ENCODE measurements at places on chromosomes 12 and 14.

GRCh38 chr12:69129564-69129963, 109.8 kb upstream of the CPSF6 start:
- DNase-seq: no peak

DNA sequence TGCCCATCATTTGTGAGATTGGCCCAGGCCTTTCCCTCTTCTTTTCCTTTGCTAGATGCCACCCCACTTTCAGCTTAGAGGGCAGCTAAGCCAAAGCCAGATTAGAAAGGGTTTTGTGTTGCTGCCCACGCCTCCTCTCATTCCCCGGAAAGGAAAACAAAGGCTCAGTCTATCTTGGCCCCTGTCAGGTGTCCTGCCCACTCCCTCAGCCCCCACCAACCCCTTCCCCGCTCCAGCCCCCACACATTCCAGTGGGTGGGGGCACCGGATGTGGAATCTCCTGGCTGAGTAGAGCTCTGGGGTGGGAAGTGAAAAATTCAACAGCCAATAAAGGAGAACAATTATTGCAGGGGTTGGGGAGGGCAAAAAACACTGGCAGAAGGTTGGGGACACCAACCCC, 2.2 kb downstream of the BLOC1S1 start:
- no peak for DNase-seq

DNA sequence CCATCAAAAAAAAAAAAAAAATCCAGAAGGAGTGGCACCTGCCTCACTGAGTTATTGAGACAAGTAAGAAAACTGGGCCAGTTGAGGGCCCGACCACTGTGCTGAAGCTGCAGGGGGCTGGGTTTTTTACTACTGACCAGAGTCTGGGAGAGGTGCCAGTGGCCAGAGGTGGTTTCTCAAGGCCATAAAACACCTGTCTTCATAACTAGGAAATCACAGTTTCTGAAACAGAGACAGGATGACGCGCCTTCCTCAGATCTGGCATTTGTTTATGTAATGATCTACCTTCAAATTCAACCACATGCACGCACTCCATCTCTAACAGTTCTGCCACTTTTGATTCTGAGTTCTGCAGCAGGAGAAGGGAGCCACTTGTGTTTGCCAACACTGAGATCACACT, 12.7 kb downstream of the TSPAN11 start:
- DNase-seq: no peak

DNA sequence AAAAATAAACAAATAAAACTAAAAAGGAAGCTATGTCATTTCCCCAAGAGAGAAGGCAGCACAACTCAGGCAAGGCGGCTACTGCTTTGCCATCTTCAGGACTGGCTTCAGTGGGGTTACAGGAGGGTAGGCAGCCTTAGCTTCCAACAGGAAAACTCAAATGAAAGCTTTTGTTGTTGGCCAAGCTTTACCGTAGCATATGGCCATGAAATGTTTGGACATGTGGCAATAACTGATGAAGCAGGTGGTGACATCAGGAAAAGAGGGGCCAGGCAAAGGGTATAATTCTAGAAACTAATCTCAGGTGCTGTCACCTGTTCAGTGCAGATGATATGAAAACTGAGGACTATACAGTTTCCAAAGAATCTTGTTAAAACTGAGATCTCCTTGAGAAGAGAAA, 22.8 kb upstream of the NPFF start:
- no peak for DNase-seq

- no peak for DNase-seq
Measured at GRCh38 chr12:54601841-54602240, 13.4 kb upstream of the PPP1R1A start.

- peak; percentile 80 for DNase-seq
Measured at GRCh38 chr12:53213348-53213747, 6.3 kb upstream of the ITGB7 start.

DNA sequence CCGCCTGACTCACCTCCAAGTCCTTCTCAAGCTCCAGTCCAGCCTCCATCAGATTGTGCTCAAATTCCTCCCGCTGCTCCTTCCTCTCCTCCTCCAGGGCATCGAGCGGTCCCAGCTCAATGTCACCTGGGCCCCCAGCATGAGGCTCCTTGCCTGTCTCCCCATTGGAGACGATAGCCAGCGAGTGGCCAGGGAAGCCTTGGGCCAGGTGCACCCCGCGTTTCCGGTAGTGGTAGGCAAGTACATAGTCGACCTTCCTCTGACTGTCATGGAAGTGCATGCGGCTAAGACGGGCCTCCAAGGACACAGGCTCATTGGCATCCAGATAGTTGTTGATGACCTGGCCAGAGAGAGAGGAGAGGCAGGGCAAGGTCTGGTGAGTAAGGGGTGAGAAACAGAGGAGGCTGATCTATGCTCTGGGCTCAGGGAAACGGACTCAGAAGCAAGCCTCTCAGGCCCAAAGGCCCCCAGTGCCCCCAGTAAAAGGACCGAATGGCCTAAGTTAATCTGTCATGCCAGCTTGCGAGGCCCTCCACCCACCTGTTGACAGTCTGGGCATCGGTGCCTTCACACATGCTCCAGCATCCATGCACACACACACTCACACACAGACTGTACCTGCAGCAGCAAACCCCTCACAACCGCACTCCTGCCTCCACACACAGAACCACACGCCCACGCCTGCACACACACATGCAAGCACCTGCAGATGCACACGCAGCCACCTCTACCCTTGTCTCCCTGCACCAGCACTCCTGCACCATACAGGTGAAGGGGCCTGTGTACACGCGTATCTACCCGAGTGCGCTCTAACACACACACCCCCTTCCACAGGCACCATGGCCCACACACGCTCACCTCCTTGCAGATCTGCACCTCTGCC, 23.8 kb downstream of the ANO2 start:
- no peak for DNase-seq

DNA sequence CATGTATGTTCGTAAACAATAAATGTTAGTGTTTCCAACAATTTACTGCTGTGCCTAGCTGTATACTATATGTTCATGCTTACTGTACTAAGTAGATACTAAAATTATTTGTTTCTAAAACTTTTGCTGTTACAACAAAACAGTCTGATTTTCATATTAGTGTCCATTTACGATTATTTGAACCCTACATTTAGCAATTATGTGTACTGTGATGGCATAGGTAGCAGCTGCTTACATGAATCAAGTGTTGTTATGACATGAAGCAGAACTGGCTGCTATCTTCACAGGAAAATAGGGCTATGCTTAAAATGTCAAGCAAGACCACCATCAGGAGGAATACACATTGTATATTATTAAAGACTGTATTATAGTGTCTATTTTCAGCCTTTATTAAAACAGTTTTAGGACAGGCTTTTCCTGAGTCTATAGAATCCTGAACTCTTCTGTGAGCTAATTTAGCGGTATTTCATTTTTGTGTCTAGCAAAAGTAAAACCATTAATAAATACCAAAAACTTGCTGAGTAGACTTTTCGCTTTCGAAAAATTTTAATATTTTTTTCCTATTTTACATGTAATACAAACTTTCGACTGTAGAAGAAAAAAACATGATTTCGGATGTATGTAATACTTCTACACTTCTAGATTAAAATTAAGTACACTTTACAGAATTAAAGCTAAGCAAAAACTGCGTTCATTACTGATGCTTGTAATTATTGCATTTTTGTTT, 1.1 kb upstream of the WDR89 start:
- no peak for DNase-seq

DNA sequence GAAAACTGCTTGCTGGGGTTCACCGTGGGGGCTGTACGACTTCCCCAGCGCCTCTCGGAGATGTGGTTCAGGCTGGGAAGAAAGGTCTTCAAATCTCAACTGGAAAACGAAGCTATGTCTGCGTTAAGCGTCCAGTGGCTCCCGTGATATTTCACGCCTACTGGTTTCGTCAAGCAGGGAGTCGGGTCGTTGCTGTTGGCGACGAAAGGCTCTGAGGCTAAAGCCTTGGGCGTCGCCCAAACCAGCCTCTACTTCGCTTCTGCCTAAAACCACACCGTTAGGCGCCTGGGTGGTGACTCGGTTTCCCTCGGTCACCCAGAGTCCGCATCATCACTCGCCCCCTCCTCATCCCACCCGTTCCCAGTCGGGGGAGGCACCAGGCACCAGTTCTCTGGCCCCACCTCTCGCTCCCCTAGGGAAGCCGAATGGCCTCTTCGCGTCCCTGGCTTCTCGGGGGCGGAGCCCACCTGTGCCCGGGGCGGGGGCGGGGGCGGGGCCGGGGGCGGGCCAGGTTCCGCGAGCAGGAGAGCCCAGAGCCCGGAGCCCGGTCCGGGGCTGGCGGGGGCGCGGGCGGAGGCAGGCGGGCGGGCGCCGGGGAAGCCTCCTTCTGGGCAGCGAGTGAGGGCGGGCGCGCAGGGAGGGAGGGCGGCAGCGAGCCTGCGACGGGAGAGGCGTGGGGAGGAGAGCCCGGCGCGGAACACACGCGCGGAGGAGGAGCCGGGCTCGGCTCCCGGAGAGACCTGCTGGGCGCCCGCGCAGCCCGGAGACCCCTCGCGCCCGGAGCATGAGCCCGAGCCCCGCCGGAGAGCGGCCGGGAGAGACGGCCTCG, at the start of gene B4GALNT3:
Gene B4GALNT3, plus strand, starts transcription at position 510 of the 829 bp plus-strand sequence. CDS start 438 bp downstream, outside the sequence.
- DNase-seq: peak; percentile 19

DNA sequence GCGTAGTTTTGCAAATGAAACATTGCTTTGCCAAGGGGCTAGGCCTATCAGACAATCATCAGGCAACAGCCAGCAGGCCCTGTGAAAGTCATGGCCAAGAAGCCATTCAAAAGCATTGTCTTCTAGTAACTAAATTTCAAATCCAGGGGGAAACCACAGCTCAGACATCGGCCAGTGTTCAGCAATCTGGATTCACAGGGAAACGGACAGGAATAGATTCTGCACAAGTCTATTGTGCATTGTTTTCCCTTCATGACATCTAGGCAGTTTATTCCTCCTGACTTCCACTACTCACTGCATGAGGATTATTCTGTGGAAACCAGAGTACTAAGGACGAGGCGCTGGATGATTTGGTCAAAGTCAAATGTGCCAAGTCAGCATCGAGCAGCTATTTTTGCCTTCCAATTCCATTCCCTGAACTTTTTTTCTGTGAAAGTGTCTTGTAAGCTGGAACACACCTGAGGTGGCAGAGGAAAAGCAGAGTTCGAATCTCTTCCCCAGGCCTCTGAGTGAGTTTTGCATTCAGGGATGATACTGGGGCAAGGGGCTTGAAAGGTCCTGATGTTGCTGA, 75.4 kb downstream of the VCPKMT start:
- no peak for DNase-seq

- DNase-seq: no peak
Measured at GRCh38 chr12:130952171-130952954, 1.3 kb upstream of the ADGRD1 start.

DNA sequence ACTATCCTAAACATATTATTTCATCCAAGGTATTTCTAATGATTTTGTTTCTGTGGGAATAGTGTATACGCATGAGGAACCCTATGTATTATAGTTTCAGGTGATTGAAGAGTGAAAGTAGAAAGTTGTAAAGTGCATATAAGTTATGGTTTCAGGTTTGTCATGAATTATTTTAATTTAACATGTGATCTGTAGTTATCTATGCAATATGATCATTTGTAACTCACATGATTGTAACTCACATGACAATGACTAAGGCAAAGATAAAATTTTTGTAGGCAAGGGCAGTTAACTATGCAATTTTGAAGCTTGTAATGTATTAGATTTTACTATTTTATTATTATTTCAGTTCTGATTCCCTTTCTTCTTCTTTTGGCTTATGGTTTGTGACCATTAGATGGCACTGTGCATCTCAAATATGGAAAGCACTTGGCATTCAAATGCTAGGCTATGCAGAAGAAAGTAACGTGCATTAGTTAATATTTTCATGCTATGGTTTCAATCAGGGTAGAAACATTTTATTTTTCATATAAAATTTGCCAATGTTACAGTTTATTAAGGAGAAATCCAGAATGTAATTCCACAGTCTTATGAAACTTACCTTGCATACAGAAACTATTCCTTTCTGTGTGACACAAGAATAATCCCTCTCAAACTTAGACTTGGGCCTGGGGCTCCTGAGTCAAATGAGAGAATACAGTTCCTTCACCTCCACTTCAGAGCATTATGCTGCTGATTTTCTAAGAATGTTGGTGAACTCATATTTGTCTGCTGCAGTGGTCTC, 15.8 kb upstream of the TMEM30B start:
- no peak for DNase-seq

GRCh38 chr12:111546758-111547383, 52.2 kb downstream of the ATXN2 start:
- no peak for DNase-seq

GRCh38 chr14:62934439-62934838, 110.8 kb downstream of the KCNH5 start:
- DNase-seq: no peak

- no peak for DNase-seq
Measured at GRCh38 chr12:96220902-96221301, 26.7 kb downstream of the ELK3 start.

DNA sequence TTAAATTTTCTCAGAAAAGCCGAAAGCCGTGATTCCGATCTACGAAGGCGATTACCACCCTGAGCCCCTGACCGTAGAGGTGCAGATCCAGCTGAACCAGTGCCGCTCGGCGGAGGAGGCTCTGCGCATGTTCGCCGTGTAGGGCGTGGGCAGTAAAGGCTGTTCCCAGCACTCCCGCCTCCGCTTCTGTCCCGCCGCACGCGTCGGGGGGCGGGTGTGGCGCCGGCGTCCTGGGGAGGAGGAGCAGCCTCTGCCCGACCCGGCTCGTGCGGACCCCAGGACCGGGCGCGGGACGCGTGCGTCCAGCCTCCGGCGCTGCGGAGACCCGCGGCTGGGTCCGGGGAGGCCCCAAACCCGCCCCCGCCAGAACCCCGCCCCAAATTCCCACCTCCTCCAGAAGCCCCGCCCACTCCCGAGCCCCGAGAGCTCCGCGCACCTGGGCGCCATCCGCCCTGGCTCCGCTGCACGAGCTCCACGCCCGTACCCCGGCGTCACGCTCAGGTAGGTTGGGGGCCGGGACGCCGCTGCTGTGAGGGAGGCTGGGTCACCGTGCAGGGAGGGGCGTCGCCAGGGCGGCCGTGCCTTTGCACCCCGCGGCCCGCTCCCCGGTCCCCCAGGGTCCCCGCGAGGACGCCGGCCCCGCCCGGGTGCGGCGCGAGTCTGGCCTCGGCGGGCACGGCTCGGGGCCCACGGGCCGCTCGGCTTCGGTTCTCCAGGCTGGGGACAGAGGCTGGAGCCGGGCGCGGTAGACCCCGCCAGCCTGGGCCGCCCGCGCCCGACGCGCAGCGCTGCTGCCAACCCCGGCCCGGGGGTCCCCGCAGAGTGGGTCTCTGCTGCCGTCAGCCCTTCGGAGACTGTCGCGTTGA, at the start of gene B3GNT4:
Gene B3GNT4, plus strand, starts transcription at position 409 of the 866 bp plus-strand sequence. CDS start 910 bp downstream, outside the sequence.
- peak; percentile 64 for DNase-seq

GRCh38 chr12:26853303-26854030, 20.5 kb upstream of the ITPR2 start:
- peak; percentile 49 for DNase-seq

- DNase-seq: no peak
Measured at GRCh38 chr14:75607044-75607443, 28.6 kb downstream of the FLVCR2 start.

GRCh38 chr14:19799880-19800279, 3.7 kb upstream of the OR4N2 start:
- no peak for DNase-seq

DNA sequence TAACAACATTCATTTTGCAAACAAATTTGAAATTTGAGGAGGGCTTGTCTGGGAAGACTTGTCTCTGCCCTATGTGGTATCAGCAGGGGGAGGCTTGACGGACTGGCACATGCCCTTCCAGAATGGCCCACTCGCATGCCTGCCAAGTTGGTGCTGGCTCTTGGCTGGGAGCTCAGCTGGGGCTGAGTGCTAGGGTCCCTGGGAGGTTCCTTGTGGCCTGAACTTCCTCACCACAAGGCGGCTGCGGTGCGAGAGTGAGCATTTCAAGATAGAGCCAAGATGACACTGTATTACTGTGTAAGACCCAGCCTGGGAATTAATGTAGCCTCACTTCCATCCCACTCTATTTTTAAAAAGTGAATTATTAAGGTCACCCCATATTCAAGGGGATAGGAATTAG, 271.6 kb upstream of the PLEKHG7 start:
- no peak for DNase-seq

- no peak for DNase-seq
Measured at GRCh38 chr14:28757786-28758185, 8.8 kb upstream of the FOXG1 start.
